ENCODE measurements at places on chromosomes 11 and 22. TPM values are rescaled to one million over a fixed set of nuclear protein-coding genes. Genes with fewer than 3 reads are reported as not detected.

DNA sequence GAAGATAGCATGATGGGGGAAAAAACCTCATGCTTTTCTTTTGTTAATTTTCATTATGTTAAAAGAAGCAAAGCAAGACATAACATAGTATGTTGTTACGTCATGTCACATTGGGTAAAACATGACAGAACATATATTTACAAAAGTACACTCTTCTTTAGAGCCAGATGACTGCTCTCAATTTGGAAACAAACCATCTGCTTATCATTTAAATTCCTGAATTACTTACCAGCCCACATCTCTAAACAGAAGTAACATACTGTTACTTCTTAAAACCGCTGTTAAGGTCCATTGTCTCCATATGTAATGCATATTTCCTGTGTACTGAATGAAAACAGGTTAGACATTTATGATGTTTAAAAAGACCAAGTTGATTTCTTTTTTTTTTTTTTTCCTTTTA lies 100.0 kb downstream of the TMEM135 start:
- no peak for DNase-seq

Gene GDPD4
- 0.59 TPM for polyA plus RNA-seq

DNA sequence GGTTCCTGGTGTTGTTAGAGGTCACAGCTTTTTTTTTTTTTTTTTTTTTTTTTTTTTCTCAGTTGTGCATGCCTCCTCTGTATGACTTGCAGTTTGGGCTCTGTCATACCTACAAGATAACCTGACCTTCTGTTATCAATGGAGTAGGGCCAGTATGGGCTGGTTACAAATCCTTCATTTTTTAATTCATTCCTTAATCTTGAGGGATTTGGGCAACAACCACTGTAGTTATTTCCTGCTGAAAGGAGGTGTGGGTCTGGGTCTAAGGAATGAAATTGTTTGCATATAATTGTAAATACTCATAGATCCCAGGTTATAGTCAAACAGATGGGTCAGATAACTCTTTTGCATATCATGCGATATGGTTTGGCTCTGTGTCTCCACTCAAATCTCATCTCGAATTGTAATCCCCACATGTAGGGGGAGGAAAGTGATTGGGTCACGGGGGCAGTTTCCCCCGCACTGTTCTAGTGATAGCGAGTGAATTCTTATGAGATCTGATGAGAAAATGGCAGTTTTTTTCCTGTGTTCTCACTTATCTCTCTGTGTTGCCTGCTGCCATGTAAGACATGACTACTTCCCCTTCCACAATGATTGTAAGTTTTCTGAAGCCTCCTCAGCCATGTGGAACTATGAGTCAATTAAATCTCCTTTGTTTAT lies 14.1 kb upstream of the GLYAT start:
- no peak for DNase-seq

Gene OR5M10
- polyA plus RNA-seq = not detected

DNA sequence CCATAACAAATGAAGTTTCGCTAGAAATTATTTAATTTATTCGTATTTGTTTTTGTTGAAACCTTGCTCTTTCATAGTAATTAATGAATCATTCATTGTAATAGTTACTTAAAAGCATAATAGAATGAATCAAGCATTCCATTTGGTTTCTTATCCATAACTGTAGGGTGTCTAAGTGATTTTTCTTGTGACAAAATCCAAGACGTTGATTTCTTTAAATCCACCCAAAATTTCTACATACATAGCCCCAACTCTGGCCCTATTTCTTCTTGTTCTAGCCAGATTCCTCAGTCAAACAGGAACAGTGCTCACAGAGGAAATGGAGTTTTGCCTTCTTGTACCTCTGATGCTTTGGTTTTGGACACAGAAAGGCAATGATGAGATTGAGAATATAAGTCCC lies 25.5 kb downstream of the UBASH3B start:
- DNase-seq = no peak

Gene TUB
- polyA plus RNA-seq = 26.8 TPM

DNA sequence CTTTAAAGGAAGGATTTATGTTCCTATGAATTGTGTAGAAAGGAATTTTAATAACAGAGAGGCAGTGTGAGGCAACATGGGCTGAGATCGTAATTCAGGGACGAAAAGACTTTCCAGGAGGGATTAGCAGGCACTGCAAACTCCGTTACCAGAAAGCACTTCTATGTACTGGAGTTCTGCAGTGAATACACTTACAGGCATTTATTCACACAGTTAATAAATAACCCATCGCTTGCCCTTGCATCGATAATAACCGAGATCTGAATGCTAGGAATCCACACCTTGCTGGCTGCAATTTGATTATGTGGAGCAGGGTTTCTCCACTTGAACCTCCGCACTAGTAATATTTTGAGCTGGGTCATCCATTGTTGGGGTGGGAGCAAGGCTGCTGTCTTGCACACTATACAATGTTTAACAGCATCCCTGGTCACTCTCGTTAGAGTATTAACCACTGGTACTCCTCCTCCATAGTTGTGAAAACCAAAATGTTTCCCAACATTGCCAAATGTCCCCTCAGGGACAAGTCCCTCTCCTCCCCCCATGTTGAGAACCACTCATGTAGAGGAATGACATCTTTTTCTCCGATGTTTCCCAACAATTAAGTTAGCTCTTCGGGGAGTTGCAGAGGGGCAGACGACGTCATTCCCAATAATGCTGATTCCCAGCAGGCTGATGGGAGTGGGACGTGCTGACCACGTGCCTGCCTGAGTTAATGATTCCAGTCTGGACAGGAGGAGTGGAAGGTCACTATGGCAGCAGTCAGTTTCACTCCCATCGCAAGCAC lies 99.5 kb downstream of the SNX19 start:
- no peak for DNase-seq

- DNase-seq = no peak
Measured at GRCh38 chr11:64241491-64242374, 838 bp downstream of the FKBP2 start.

DNA sequence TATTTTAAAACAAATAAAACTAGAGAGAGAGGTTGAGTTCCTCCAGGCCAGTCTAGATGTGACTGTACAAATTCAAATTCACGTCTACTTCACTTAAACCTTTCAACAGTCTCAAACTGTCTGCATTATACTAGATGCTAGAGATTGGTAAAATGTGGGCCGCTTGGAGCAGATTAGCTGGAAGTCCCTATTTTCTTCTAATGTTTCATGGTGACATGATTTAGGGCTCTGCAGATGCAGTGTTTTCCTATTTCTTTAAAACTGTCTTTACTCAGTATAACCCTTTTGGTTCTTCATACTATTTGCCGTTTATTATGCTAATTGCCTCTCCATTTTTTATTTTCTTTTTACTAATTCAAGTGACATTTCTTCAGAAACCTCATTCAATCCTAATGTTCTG lies 20.4 kb downstream of the OR51E1 start:
- no peak for DNase-seq

- no peak for DNase-seq
Measured at GRCh38 chr22:49975543-49976389, 15.2 kb downstream of the PIM3 start.

- DNase-seq = no peak
Measured at GRCh38 chr22:50733521-50734342, 4.3 kb upstream of the ACR start.

Gene SPDYC
- polyA plus RNA-seq = not detected

- no peak for DNase-seq
Measured at GRCh38 chr22:33073989-33074418, 15.8 kb upstream of the SYN3 start.

- no peak for DNase-seq
Measured at GRCh38 chr22:21012446-21013407, 2.2 kb upstream of the P2RX6 start.

Gene SIK3
- 29.5 TPM for polyA plus RNA-seq

Gene TMA7B
- 0.22 TPM for polyA plus RNA-seq

Gene LIF
- polyA plus RNA-seq = 1.7 TPM

DNA sequence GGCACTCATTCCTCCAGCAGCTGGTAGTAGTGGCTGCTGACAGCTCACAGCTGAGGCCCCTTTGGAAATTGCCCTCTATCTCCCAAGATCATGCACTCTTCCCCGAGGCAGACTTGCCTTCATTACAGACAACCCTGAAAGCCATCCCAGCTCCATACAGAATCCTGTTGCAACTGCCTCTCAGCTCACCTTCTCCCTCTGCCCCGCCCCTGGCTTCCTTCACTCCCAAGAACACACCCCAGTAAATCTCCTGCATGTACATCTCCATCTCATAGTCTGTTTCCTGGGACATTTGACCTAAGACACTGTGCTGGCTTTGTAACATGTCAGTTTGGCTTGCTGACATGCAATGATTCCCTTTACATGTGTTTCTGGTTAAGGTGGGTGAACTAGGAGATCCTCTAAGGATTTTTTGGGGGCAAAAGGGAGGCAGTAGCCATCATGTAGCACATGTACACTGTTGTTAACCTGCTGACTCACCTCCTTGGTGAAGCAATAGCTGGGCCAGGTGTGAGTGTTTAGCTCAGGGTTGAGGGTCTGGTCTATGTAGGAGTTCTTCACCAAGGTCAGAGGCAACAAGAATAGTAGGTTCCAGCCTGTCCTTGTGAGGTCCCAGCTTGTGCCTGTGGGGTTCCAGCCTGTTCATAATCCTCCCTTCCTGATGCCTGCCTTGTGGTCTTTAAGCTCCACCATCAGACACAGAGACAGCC lies 179.6 kb downstream of the CSNK2A3 start:
- DNase-seq = no peak

Gene HBB
- polyA plus RNA-seq = 542 TPM

- peak; percentile 98 for DNase-seq
Measured at GRCh38 chr11:12673924-12674570, at the start of gene TEAD1. Gene TEAD1 (plus strand): TSS chr11:12674421.

GRCh38 chr11:3823303-3823702 lies 14.9 kb downstream of the PGAP2 start:
- DNase-seq = no peak

DNA sequence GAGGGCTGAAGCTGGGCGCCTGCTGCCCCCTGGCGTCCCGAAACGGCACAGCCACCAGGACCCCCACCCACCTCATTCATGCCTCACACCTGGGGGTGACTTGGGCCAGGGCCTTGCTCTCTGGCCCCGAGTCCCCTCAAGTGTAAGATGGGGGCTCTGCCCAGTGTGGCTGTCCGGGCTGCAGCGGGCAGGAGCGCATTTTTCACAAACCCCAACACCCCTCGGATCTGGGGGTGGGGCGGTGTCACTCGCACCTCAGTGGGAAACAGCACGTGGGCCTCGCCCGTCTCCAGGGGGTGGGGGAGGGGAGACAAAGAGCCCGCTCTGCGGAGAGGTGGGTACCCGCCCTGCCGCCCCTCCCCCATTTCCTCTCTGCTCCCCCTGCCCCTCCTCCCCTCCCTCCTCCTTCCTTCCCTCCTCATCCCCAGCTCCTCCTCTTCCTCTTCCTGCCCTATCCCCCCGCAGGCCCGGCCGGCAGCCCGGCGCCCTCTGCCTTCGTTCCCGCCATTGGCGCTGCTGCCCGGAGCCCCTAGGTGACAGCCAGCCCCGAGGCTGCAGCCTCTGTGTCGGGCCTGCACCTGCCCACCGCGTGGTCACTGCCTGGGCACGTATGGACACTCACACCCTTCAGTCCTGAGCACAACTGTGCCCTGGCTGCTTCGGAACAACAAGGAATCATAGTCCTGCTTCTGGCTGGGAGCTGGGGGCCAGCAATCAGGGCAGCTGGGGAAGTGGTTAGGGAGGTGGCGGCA lies 6.8 kb upstream of the CDKN1C start:
- DNase-seq = peak; percentile 73

Gene OR4C3
- polyA plus RNA-seq = not detected

Gene PRMT3
- polyA plus RNA-seq = 13.9 TPM

Gene PKP3
- polyA plus RNA-seq = 9.5 TPM

DNA sequence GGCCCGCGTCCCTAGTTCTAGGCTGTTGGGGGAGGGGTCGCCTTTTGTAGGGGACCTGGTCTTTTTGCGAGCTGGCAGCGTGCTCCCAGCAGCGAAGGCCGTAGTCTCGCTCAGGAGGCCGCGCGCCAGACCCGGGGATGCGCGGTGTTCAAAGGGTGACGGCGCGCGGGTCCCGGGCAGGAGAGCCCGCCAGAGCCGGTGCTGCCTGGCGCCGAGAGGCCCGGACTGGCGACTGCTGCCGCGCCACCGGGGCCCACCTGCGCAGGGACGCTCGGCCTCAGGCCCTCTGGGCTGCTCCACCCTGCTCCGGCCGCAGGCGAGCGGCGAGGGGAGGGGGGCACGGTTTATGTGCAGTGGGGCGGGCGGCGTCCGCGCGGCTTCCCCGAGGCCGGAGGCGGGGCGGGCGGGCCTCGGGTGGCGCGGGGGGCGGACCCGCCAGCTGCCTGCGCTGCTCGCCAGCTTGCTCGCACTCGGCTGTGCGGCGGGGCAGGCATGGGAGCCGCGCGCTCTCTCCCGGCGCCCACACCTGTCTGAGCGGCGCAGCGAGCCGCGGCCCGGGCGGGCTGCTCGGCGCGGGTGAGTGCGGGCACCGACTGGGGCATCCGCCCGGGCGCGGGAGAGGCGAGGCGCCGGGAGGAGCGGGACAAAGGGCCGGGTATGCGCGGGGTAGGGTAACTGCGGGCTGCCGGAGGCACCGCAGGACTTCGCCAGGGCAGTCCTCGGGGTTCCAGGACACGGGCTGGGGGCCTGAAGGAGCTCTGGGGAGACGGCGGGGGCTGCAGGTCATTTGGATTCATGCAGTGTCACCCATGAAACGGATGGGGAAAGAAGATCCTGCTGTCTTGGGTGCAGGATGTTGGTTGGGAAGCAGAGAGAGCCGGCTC lies at the start of gene PRSS23:
PRSS23 (plus strand) TSS at position 467 of the 884 bp plus-strand sequence. CDS start 7,102 bp downstream, outside the sequence.
- DNase-seq = peak; percentile 58

- DNase-seq = no peak
Measured at GRCh38 chr11:85826116-85826855, 15.3 kb upstream of the SYTL2 start.

DNA sequence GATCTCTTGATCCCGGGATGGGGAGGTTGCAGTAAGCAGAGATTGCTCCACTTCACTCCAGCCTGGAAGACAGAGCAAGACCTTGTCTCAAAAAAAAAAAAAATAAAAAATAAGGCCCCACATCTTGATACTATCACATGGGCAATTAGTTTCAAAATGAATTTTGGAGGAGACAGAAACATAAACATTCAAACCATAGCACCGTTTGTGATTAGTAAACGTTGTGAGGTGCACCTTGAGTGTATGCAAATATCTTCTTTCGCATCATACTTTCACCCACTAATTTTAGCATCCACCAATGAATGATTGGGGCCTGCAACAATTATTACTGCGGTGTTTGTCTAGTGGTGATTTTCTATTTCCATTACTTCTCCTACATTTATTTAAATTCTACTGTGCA lies 11.0 kb upstream of the SPDYC start:
- no peak for DNase-seq

Measured in right lung (tissue), 10 donors.